ENCODE measurements at places on chromosomes 2 and 18.

DNA sequence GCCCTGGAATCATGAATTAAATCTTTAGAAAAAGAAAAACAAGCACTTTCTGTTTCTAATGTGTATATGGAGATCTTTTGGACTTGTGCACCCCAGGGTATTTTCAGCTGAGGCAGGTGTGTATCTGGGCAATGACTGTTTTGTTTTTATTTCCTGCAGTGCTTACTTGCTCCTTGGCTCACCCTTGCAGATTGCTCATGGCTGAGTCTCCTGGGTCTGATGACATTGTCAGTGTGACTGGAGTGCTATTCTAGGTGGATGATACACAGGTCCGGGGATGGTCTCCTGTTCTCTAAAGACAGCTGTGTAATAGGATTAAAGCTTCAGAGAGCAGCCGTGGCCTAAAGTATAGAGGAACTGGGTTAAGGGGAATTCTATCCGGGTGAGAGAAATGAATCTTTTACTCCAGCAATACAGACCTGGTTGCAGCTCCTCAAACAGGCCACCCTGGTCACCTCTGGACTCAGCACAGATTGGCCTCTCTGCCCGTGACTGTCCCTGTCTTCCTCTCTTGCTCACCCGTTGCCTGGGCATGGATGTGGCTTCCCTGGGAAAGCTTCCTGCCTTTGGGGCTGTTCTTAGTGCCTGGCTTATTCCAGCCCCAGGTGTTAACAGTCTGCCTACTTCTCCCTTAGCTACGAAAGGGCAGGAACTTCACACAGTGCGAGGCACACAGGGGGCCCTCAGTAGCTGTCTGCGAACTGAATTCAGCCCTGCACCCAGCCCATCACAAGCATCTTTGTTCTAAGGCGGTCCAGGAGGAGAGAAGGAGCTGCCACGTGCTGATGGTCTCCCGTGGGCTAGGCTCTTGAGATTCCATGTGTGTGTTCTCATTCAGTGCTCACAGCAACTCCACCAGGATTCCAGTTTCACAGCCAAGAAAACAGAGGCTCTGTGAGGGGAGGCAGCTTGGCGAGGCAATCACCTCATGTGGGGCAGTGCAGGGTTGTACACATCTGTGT, 84.3 kb downstream of the ACOXL start:
- no peak for DNase-seq

DNA sequence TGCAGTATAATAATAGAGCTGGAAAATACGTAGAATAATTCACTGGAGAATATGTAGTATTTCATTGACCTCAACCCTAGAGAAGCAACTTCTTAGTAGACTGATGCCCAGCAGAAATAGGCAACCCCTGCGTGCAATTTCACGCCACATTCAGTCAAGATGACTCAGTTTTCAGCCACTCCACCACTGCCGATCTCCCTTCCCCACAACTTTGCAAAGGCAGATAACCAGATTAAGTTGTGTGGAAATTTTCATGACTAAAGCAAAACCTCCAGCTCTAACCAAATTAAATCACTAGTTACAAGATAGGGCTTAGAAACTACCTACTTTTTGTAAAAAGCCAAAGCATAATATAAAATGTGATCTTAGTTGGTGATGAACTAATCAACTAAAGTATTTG, 63.3 kb upstream of the STK17B start:
- DNase-seq, result peak; percentile 30

DNA sequence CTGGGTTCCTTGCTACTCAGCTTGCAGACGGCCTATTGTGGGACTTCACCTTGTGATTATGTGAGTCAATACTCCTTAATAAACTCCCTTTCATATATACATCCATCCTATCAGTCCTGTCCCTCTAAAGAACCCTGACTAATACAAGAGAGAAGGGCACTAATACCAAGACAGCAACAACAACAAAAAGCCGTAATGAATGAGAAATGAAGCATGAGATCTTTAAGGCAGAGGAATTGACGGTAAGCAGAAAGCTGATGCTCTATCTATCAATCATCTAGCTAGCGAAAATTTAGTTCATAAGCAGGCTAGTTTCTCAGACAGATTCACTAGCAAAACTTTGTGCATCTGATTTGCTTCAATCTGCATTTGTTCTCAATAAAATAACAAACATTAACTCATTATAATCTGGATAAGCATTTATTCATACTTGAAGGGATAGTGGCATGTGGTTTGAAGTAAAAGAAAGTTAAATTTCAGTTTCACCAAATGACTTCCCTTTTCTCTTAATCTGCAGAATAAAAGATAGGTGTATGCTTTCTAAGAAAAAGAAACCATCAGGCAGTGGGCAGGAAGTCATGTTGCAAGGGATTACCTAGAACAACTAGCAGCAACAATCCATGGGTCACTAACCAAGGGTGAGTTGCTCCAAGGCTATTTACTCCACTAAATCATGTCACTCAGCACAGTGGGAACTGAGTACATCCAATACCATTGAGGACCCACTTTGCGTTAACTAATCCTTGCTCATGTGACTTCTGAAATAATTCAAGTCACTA, 376.5 kb downstream of the TMEM182 start:
- DNase-seq, result no peak

- no peak for DNase-seq
Measured at GRCh38 chr2:54830546-54830945, 107.1 kb downstream of the EML6 start.

- DNase-seq, result peak; percentile 37
Measured at GRCh38 chr2:101341901-101342624, 33.6 kb upstream of the RNF149 start.

DNA sequence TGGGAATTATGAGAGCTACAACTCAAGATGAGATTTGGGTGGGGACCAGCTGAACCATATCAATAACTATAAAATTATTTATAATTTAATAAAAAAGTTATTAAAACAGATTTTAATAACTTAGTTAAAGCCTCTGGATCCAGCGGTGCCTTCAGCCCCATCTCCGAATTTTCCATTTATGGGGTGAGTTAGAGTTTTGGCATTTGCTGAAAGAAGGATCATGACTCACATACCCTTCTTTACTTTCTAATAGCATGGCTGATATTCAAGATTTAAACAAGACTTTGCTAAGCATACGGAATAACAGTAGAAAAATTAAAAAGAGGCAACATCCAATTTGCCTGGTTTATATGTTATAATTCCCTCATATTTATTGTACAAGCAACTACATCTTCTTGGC, 94.5 kb downstream of the RDH14 start:
- DNase-seq, result no peak

DNA sequence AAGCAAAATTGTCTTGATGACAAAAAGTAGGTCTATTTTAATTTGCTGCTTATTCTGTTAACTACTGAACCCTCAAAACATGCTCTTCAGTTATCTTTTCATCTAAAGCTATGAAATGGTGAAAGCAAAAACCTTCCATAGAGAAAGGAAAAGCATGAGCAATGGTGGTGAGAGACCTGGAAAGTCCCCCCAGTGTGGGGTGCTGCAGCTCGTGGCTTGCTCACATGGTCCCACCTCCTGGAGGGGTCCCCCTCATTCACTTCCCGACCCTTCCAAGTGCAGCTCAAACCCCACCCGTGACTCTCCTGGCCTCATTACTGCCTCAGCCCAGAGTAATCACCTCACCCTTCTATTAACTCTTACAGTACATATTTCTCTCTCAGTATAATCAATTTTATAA, 301.8 kb upstream of the HNRNPA3 start:
- no peak for DNase-seq

- DNase-seq, result no peak
Measured at GRCh38 chr18:41737218-41737617, 217.8 kb upstream of the PIK3C3 start.

GRCh38 chr2:166406374-166406773, 30.6 kb upstream of the SCN9A start:
- DNase-seq, result no peak

Measured in activated CD8-positive, alpha-beta memory T cell treated with anti-CD3 and anti-CD28 coated beads for 1 hour (primary cell).